Large intestine (tissue), 12 donors: ENCODE measurements at places on chromosomes 16 and 17. TPM values are rescaled to one million over a fixed set of nuclear protein-coding genes. Genes with fewer than 3 reads are reported as not detected.

DNA sequence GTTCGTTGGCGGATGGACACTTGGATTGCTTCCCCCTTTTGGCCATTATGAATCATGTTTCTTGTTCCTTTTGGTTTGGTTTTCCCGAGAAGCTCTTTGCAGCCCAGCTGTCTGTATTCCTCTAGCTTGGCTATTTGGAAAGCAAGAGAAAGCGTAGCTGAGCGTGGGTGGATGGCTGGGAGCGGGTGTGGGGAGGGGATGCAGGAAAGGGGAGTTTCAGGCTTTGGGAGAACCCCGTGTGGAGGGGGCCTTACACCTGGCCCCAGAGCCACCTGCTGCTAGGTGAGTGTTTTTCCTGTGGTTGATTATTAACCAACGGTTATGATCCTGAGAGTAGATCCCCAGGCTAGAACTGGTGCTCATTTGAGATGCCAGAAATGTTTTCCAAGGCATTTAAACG lies 103.7 kb downstream of the RAP1GAP2 start:
- peak; percentile 55 for DNase-seq

- DNase-seq: no peak
These were observed 155.8 kb upstream of the GSE1 start for GRCh38 chr16:85457366-85457765.

GRCh38 chr16:15752717-15753488 lies 102.9 kb downstream of the NDE1 start:
- no peak for DNase-seq

The ADAP2 gene
- 4.9 TPM for polyA plus RNA-seq

DNA sequence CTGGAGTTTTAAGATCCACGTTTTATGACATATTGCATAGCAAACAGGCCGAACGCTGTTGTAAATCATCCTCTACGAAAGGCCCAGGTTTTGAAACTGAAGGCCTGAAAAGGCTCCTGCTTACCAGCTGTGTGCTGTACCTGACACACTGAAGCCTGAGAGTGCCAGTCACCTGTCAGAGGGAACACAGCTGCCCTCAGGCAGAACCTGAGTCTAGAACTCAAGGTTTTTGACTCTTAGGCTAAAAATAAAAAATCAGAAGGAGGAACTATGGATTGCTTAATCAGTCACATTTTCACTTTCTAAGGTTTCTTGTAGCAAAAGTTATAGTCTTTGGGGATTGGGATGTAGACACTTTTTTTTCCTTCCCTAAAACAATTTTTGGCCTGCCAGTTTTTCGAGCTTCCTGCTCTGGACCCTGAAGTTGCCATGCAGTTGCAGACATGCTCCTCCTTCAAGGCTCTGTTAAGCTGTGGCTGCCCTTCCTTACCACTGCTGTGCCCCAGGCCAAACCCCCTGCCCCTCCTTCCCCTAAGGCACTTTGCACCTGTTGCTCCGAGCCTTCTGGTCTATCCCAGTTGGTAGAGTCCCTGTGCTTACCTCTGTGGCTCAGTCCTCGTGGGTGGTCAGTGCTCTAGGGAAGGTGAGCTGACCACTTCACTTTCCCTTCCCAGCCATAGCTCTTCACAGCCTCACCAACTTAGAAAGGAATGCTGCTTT lies 56.6 kb downstream of the TENT4B start:
- peak; percentile 61 for DNase-seq

The SLC52A1 gene
- 3.2 TPM for polyA plus RNA-seq

GRCh38 chr17:45431531-45432404 lies 902 bp downstream of the ARHGAP27 start:
- DNase-seq: peak; percentile 88

- no peak for DNase-seq
These were observed 82.8 kb downstream of the PLCG2 start for GRCh38 chr16:81861915-81862314.

The FOXL1 gene
- polyA plus RNA-seq: 5.1 TPM

DNA sequence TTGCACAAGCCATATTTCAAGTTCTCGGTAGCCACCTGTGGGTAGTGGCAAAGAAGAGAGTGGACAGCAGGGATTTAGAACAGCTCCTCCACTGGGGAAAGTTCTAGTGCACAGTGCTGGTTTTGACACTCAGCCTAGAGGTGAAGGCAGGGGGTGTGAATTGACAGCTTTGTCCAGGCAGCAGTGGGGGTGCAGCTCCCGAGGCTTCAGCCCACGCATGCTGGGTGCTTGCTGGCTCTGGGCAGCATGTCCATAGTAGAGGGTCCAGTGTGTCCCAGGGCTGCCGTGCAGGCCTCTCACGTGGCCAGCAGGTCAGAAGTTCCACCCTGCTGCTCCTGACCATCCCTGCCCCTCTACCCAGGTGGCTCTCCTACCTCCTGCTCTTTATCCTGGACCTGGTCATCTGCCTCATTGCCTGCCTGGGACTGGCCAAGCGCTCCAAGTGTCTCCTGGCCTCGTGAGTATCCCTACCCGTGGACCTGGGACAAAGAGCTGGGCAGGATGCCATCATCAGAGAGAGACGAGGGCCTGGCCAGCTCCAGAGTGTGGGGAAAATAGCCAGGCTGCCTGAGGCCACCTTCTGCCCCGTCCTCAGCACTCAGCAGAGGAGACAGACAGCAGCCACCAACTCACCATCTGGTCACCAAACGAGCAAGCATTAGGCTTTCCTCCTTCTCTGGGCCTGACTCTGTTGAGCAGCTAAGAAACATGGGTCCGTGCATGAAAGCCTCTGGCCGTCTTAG lies 29.8 kb downstream of the TTYH2 start:
- no peak for DNase-seq

DNA sequence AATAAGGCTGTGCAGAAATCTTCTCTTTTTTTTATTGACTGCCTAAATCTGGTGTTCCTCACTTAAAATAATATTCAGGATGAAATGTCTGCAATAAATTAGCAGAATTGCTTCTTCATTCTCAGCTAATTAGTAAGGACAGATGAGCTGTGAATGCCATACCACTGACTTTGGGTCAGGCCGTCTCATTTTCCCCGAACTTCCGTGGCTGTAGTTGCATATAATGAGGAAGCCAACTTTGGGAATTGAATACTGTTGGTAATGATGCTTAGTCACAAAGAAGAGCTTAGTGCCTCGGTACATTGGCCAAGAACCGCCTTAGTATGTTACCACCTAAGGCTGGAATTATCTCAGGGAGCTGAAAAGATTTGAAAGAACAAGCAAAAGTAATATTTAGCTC lies 47.6 kb downstream of the NUP93 start:
- DNase-seq: no peak

GRCh38 chr16:751152-752006 lies 9.2 kb upstream of the MSLN start:
- DNase-seq: no peak

DNA sequence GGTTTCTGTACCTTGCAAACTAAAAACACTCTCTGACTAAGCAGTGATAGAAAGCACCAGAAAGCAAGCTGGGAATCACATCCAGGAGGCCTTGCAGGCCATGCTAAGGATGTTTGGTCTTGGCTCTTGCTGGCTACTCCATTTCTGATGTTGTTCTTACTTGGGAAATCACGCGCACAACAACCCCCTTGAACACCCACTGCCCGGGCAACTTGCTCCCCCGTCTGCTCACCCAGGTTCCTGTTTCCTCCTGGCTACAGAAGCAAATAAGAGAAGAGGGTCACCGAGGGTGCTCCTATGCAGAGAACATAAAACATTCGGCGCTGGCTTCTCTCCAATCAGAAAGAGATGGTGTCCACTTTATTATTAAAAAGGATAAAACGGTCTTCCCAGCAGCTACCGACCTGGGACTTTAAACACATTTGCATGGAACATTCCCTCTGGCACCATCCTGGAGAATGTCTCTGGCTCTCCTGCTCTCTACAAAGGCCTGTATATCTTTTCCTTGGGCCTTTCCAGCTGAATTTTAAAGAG lies 271.2 kb upstream of the RPL38 start:
- no peak for DNase-seq

The IRX3 gene
- polyA plus RNA-seq: 0.28 TPM
